Endodermal cell (in vitro differentiated cells): ENCODE measurements at places on chromosomes 6 and 20. TPM values are rescaled to one million over a fixed set of nuclear protein-coding genes. Genes with fewer than 3 reads are reported as not detected.

DNA sequence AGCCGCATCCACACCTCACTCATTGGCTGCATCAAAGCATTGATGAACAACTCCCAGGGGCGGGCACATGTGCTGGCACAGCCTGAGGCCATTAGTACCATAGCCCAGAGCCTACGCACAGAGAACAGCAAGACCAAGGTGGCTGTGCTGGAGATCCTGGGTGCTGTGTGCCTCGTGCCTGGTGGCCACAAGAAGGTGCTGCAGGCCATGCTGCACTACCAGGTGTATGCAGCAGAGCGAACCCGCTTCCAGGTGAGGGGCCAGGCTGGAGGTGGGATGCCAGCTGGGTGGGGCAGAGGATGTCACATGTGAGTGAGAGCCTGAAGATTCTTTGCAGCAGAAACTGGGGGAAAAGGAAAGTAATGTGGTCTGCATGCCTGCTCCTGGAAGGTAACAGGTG lies 66.7 kb downstream of the MOCS1 start:
- peak; percentile 84 for DNase-seq
- no peak overlapping the region for H3K27ac ChIP-seq
- H3K27me3 ChIP-seq = peaks cover 14% of the 10 kb centered on the region
- no peaks in the 10 kb centered on the region for H3K4me1 ChIP-seq
- H3K4me3 ChIP-seq = no peak overlapping the region
- H3K36me3 ChIP-seq = no peaks in the 10 kb centered on the region

Gene IP6K3
- total RNA-seq = not detected in 3 replicates

DNA sequence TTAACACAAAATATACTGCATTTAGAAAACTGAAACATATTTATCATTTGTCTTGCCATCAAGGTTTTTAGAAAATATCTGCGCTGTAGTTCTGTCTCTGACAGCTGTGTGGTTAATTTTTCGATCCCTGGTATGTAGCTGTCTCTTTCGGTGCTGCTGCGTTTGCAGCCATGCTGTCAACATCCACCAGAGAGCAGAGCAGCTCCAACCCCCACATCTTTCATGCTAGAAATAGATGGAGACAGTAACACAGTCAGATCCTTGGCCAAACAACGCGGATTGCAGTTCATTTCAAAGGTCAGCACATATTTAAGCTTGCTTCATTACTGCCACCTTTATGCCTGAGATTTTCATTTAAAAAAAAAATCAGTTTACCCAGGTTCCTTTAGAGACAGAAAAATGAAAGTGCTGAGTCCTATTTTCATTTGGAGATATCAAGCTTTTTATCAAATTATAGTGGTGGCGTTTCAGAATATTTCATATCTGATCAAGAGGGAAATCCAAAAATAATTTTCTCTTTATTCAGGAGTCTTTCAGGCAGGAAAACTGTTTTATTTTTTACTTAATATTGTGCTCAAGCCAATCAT lies 157.7 kb upstream of the MMS22L start:
- DNase-seq = peak; percentile 75
- H3K27ac ChIP-seq = no peak overlapping the region
- H3K4me3 ChIP-seq = no peak overlapping the region
- no peaks in the 10 kb centered on the region for H3K4me1 ChIP-seq
- no peaks in the 10 kb centered on the region for H3K36me3 ChIP-seq

GRCh38 chr6:157488058-157488457 lies 107.1 kb downstream of the ZDHHC14 start:
- H3K4me1 ChIP-seq = peaks cover 5% of the 10 kb centered on the region
- no peaks in the 10 kb centered on the region for H3K36me3 ChIP-seq
- no peaks in the 10 kb centered on the region for H3K27me3 ChIP-seq
- no peak overlapping the region for H3K27ac ChIP-seq
- H3K4me3 ChIP-seq = no peak overlapping the region
- DNase-seq = no peak

DNA sequence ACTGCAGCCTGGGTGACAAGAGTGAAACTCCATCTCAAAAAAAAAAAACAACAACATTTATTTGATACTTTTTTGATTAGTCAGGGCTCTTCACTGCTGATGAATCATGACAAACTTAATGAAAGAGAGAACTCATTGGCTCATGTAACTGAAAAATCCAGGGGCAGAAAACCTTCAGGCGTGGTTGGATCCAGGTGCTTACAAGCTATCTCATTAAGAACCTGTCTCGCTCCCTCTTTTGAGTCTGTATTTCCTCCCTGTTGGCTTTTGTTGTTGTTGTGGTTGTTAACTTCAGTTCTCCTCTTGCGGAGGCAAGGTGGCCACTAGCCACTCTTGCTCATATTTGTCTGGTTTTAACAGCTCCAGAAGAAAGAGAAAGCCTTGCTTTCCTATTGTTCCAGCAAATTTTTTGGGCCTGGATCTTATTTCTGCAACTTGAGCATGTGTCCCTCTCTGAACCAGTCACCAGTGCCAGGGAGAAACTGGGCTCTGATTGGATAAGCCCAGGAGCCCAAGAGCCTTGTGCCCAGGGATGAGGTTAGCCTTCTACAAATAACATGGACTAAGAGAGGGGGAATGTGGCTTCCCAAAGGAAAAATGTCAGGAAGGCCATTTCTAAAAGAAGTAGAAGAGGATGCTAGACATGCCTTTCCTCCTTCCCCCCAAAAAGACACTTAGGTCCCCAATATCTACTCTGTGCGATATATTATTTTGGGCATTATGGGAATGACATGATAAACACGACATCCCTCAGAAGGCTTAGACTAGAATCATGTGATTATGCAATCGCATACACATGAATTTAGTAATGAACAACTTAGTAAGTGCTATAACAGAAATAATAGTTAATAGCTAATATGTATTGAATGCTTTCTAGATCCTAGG lies 64.5 kb downstream of the PHACTR2 start:
- H3K27ac ChIP-seq = no peak overlapping the region
- peaks cover 32% of the 10 kb centered on the region for H3K4me1 ChIP-seq
- no peak overlapping the region for H3K4me3 ChIP-seq
- no peak for DNase-seq
- no peaks in the 10 kb centered on the region for H3K27me3 ChIP-seq

- H3K27ac ChIP-seq = no peak overlapping the region
- H3K4me3 ChIP-seq = no peak overlapping the region
- no peaks in the 10 kb centered on the region for H3K36me3 ChIP-seq
- H3K4me1 ChIP-seq = no peaks in the 10 kb centered on the region
- DNase-seq = no peak
These were observed 71.8 kb downstream of the TNFAIP3 start for GRCh38 chr6:137938770-137939379.

Gene SF3B5
- total RNA-seq = 130 to 143 TPM (median 138 TPM) in 3 replicates

Gene MYT1
- total RNA-seq = 4.5 to 8.2 TPM (median 5.7 TPM) in 3 replicates

GRCh38 chr20:36532822-36533221 lies 8.5 kb upstream of the MYL9 start:
- no peaks in the 10 kb centered on the region for H3K27me3 ChIP-seq
- H3K4me3 ChIP-seq = no peak overlapping the region
- DNase-seq = no peak
- H3K4me1 ChIP-seq = no peaks in the 10 kb centered on the region

Gene PDYN
- 0.52 to 0.71 TPM (median 0.65 TPM) in 3 replicates for total RNA-seq

Gene C6orf141
- 0.87 to 1.7 TPM (median 1.5 TPM) in 3 replicates for total RNA-seq

DNA sequence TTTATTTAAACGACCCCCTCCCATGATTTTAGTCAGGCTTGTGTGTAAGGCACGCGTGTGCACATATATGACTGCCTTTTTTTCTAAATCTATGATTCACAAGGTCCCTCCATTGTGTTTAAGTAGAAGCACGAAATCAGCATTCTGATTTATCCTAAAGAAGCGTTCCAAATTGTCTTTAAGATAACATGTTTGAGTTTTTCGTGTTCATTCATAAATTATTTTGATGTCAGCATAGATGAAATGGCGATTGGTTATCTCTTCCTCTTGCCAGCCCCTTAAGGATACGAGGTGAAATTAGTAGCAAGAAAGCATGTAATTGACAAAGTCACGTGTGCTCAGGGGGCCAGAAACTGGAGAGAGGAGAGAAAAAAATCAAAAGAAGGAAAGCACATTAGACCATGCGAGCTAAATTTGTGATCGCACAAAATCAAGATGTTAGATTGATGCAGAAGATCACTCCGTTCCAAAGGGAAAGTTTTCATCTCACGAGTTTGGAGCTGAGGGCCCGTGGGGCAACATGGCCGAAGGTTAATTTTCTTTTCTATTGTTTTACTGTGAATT lies at the start of gene LIN28B:
Gene LIN28B (plus strand): TSS at position 377 of the 564 bp plus-strand sequence. CDS start 144 bp downstream, at position 521.
- peaks cover 3% of the 10 kb centered on the region for H3K4me1 ChIP-seq
- peak within 1 kb of the TSS; percentile 99 for H3K4me3 ChIP-seq
- H3K36me3 ChIP-seq = peaks cover 5% of the 10 kb centered on the region
